EL (cell line): ENCODE measurements at places on chromosomes 7 and 10.
A peak's percentile ranks its signal among the peaks of the same experiment; 100 is the strongest.

DNA sequence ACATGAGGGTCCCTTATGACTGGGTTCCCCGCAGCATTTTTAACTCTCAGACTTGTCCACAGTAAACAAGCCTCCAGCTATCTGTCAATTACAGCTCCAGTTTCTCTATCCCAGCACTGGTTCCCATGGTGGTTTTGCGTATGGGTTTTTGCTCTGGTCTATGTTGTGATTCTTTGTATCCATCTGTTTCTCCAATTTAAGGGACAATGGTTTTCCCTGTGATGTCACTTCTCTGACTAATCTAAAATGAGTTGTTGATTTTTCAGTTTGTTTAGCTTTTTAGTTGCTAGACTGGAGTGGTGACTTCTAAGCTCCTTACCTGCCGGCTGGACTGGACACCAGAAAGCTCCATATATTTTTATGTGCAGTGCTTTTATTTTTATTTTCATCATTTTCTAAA lies 303.7 kb downstream of the INHBA start:
- DNase-seq: no peak

GRCh38 chr7:70707823-70708243 lies 424.1 kb upstream of the GALNT17 start:
- DNase-seq: no peak

- DNase-seq: no peak
These were observed 80.2 kb downstream of the CFTR start for GRCh38 chr7:117560030-117560429.

DNA sequence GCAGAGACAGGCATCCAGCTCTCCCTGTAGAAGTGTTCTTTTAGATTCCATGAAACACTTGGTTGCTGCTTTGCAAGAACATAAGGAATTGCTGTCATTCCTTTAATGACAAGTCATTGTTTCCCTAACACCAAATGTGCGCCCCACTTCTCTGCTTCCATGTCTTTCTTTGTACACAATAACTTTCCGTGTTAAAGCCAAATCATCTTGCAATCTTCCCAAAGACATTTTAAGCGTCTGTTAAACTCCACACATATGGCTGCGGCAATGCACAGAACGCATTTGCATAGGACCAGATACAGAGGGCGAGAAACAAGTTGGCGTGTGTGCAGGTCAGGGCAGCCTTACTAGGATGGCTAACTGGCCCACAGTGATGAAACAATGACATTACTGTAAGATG lies 399.3 kb upstream of the PRKCQ start:
- DNase-seq: no peak

DNA sequence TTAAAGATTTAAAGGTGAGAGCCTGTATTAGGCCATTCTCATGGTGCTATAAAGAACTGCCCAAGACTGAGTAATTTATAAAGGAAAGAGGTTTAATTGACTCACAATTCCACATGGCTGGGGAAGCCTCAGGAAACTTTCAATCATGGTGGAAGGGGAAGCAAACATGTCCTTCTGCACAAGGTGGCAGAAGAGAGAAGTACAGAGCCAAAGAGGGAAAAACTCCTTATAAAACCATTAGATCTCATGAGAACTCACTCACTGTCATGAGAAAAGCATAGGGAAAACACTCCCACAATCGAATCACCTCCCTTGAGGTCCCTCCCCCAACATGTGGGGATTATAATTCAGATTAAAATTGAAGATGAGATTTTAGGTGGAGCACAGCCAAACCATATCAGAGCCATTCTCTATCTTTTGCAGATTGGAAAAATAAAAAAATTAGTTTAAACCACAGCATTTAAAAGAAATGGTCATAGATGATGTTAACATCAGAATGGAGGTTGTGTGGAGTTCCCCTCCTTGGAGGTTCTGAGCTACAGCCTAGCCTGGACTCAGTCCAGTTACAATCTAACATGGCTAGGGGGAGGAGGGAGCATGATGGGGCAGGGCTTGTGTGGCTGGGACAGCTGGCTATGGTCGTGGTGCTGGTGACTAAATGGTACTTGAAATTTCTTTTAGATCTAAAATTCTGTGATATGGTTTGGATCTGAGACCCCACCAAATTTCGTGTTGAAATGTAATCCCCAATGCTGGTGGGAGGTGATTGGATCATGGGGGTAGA lies 33.1 kb downstream of the GSTO2 start:
- no peak for DNase-seq

GRCh38 chr10:95266674-95267095 lies 24.1 kb downstream of the PDLIM1 start:
- DNase-seq: peak; percentile 86

DNA sequence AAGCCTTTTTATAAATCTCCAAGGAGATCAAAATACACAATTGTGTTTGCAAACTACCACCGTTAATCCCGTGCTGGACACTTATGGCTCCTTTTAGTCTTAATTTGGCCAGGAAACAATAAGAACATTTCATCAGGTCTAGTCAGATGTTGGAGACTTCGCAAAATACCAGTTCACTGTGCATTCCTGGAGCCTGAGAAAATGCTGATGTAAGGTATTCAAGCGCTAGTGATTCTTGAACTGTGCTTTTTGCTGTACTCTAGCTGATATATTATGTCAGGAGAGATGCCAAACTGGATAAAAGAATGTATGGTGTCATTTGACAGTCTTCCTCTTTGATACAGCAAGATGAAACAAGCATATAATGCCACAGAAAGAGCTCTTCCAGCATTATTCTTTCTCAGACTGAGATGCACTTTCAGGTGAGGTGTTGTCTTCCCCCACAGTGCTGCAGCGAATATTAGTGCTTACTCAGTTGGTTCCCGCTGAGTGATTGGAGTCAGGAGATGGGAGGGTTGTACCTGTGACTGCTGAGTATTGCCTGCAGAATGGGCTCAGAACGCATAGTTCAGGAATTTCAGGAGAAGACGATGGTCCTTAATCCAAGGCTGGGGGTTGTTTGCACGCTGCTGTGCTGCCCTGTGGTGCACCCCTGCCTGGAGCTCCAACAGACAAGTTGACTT lies 59.2 kb downstream of the OGDH start:
- DNase-seq: peak; percentile 24

GRCh38 chr10:79981450-79982361 lies 32.8 kb upstream of the SFTPD start:
- DNase-seq: peak; percentile 56

GRCh38 chr10:119416855-119417254 lies 125.7 kb downstream of the RGS10 start:
- peak; percentile 55 for DNase-seq
